ENCODE measurements at places on chromosomes 13 and 19. TPM values are rescaled to one million over a fixed set of nuclear protein-coding genes. Genes with fewer than 3 reads are reported as not detected.

The ZNF493 gene
- 11.9 TPM for total RNA-seq

The LILRB1 gene
- not detected for total RNA-seq

The AXL gene
- 11.2 TPM for total RNA-seq

The ZBTB45 gene
- 9.3 TPM for total RNA-seq

The LGALS14 gene
- not detected for total RNA-seq

The IGSF23 gene
- not detected for total RNA-seq

The DAZAP1 gene
- 58.0 TPM for total RNA-seq

The AP2A1 gene
- 52.1 TPM for total RNA-seq

The C5AR1 gene
- not detected for total RNA-seq

The ADPRHL1 gene
- 1.7 TPM for total RNA-seq

All from dermis blood vessel endothelial cell (primary cell).